ENCODE measurements at places on chromosomes 4 and X.

GRCh38 chr4:1002631-1003251, 8.7 kb upstream of the FGFRL1 start:
- no peak for DNase-seq

GRCh38 chr4:87901422-87901992, 68.7 kb downstream of the MEPE start:
- no peak for DNase-seq

- no peak for DNase-seq
Measured at GRCh38 chr4:155592938-155593297, 73.7 kb upstream of the GUCY1A1 start.

DNA sequence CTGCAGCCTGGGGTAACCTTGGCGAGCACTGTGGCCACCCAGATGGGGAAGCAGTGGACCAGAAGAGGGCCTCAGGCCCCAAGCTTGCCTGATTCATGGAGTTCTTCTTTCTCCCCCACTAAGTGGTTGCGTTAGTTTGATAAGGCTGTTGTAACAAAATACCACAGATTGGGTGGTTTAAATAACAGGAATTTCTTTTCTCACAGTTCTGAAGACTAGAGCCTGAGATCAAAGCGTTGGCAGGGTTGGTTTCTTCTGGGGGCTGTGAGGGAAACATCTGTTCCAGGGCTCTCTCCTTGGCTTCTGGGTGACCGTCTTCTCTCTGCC, 105.7 kb upstream of the GATB start:
- no peak for DNase-seq

GRCh38 chr4:107997794-107998193, 8.1 kb downstream of the HADH start:
- DNase-seq, result no peak

GRCh38 chr4:185518069-185518468, 17.2 kb downstream of the PDLIM3 start:
- DNase-seq, result no peak

GRCh38 chr4:58981828-58982227, 1871.6 kb upstream of the IGFBP7 start:
- DNase-seq, result no peak

GRCh38 chr4:67581208-67581857, 22.8 kb downstream of the STAP1 start:
- DNase-seq, result no peak

DNA sequence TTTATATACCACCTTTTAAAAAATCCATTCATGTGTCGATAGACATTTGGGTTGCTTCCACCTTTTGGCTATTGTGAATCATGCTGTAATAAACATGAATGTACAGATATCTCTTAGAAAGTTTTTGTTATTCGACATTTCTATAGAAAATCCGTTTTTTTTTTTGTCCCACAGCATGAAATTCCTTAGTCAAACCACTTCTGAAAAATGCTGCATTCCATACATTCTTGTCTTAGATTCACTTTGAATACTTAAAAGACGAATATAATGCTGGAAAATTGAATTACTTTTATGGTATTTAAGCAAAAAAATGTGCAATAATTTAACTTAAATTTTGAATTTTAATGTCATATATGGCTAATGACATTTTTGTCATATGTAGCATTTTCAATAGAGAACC, 1345.5 kb downstream of the TECRL start:
- DNase-seq, result no peak

DNA sequence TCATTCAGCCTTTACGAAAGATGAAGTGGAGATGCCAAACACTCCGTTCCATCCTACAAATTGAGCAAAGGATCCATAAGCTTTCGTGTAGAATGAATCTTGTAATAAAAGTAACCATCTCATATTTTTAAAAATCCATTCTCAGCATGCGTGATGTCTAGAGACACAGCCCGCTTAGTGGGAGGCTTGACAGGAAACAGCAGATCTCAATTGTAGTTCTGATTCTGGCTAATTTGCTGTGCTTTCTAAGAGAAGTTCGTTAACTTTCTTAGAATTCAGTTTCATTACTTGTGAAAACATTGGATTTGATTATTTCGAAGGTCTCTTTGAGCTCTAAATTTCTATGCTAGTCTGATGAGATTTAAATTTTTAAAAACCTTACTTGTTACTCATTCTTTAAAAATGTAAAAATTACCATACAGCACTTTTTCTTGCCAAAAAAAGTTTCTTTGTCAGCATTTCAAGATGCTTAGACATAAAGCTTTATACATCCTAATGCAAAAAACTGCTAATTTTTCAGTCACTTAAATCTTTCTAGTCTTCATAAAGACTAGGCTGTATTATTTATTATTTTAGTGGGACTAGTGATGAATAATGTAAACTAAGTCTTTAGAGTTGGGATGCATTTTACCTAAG, 66.9 kb upstream of the NEIL3 start:
- no peak for DNase-seq

DNA sequence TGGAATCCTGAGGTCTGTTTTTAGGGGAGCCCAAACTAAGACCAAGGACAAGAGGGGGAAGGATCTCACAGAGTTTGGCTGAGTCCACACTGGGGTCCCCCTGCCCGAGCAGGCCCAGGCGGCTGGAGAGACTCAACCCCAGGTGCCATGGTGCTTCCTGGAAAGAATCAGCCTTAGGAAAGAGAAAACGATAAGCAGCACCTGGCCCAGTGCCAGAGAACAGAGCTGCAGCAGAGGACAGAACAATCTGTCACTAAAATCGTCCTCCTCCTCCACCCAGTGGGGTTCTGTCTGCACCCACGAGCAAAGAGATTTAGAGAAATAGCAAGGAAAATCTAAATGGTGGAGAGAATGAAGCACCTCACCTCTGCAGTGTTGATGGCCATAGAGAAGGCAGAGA, 470.5 kb downstream of the BCOR start:
- DNase-seq, result no peak

DNA sequence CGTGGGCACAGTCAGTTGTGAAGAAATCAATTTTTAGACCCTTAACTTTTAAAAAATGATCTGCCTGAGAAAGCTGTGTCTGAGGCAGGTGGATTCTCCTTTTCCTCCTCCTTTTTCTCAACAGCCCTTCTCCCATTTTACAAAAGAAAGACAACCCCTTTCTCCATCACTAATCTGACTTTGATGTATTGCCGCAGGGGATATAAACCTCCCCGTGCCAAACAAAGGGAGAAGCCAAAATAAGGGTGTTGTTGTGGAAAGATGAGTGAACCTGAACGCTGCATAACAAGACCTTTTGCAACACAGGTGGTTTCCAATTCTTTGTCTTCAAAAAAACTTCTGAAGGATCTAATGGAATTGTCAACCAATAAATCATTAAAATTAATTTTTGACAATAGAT, 8.4 kb upstream of the FHL1 start:
- no peak for DNase-seq

DNA sequence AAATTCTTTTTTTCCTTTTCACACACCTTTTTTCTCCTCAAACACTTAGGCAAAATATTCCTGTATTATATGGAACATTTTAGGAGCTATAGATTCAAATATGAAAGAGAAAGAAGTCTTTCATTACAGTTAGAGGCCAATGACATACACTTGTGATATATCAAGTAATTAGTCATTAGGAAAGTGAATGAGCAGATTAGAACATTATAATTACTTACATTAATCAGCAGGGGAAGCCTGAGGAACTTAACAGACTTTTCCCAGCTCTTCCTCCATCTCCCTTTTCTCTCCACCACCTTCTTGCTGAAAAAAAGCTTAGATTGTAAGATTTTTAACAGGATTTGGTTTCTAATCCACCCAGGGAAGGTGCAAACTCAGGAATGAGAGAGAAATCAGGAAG, 29.6 kb downstream of the KLF3 start:
- no peak for DNase-seq

DNA sequence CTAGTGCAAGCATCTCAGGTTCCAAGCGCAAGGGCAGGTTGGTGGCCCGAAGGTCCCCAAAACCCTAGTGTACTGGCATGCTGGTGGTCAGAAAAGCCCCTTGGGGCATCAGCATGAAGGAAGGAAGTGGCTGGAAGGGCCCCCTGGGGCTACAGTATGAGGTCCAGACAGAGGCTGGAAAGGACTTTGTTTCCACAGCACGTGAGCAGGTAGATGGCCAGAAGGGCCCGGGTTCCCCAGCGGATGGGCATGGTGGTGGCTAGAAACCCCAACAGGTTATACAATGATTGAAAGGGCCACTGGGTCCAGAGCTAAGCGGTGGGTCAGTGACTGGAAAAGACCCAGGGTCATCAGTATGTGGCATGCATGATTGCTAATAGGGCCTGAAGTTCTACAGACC, 34.7 kb upstream of the DCAF8L1 start:
- DNase-seq, result no peak

DNA sequence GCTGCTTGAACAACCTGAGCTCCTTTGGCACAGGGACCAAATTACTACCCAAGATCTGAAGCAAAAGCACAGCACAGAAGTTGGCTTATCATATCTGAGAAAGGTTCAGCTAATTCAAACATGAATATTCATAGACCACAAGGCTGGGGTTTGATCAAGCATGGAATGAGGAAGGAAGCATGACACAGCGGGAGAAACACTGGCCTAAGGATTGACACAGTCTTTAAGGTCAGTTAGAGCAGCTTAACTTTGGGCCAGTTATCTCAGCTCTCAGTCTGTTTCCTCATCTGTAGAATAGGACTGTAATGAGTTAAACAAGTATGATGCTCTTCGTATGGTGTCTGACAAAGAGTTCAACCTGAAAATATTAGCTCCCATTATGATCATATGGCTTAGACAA, 88.5 kb upstream of the CBR4 start:
- no peak for DNase-seq

DNA sequence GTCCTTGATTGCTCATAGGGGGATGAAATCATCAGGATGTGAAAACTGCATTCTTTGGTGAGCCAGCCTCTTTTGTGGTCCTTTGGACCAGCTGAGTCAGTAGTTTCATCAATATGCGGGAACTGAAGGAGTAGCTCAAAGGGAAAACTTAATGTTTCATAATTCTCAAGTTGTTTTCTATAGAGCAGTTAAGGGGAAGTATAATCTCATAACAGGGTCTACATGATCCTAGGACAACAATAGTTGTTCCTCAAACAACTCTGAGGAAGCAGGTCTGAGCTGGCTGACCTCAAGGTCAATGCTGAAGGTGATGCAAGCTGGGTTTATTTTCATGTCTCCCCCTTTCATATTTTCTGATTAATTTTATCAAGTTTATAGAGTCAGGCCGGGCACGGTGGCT, 36.1 kb upstream of the IRF2 start:
- no peak for DNase-seq

- no peak for DNase-seq
Measured at GRCh38 chr4:30460818-30461217, 259.4 kb upstream of the PCDH7 start.
